ENCODE measurements at places on chromosomes 5 and 9. TPM values are rescaled to one million over a fixed set of nuclear protein-coding genes. Genes with fewer than 3 reads are reported as not detected.

- DNase-seq = no peak
These were observed 69.4 kb downstream of the TMC1 start for GRCh38 chr9:72590824-72591223.

- no peak for DNase-seq
These were observed 21.7 kb downstream of the IL33 start for GRCh38 chr9:6237267-6237666.

ORM2 gene
- not detected for total RNA-seq

- peak; percentile 73 for DNase-seq
These were observed 59.4 kb upstream of the RAPGEF1 start for GRCh38 chr9:131799177-131799823.

DNA sequence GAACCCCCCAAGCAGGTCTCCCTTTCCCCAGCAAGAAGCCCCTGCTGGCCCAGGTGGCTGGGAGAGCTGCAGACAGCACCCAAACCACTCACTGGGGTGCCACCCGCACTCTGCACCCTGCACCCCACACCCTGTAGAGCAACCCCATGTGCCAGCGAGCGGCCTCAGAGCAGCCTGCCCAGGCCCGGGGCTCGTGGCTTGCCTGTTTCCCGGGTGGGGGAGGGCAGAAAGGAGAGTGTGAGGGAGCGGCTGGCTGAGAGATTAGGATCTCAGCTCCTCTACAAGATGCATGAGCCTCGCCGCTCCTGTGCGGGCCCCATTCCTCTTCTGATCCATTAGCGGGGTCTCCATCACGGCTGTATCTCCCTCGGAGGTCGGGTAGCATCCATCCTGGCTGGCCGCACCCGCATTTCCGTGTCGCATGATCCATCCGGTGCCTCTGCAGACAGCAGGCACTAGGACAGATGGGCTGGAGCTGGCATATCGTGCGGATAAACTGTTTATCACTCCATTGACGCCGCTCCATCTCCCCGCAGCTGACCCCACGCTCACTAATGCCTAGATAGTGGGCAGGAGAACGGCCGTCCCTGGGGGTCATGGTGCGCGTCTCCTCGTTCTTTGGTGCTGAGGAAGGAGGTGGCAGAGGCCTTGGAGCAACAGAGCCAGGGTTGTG is 54.4 kb downstream of the MRPL36 start:
- DNase-seq = no peak

GRCh38 chr5:128303593-128303992 is 220.0 kb downstream of the SLC12A2 start:
- no peak for DNase-seq
